ENCODE measurements at places on chromosomes 1 and 21.

DNA sequence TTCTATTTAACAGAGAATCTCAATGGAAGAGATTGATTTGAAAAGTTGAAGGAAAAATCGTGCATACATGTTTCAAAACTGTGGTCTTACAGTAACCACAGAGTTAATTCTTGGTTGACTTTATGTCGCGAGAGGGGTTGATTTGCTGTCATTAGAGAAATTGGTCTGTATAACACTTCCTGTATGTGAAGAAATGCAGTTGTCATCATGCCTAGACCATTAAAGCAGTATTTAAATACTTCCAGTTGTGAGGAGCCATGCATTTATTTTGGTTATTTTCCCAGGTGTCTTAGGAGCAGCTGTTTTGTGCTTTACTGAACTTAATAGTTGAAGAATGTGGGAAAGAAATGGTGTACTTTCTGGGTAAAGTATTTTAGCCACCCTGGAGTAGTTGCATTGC, 76.2 kb downstream of the NFIA start:
- no peak for DNase-seq

- DNase-seq: no peak
Observed at GRCh38 chr1:33338440-33339211, 17.7 kb upstream of the A3GALT2 start.

DNA sequence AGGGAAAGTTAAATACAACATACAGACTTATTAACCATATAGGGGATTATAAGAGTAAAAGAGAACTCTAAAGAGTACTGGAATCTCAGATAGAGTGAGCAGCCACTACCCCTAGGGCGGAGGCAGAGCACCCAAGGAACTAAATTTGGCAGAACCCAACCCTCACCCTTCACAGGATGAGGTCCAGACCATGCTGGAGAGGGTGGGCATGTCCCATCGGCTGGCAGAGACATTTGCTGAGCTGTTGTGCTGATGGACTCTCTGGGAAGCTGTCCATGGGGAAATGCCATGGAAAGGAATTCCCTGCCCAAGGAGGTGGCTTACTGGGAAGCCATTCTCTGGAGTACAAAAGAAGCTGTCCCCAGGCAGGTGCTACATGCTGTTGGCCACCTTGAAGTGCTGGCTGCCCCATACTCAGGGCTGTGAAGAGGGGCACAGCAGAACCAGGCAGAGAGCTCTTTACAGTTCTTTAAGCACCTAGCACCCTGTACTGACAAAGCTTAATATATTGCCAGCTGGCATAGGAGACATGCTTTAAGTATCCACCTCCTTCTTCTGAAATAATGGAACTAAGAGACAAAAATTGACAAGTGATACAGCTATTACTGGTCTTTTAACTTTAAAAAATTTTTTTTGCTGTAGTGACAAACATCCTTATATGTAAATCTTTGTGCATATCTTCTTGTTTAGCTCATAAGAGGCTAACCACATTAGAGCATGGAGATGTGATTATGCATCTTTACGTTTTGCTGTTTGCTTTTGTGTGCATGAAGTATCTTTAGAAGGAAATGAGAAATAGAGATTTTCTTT, 29.6 kb downstream of the TSNAX start:
- no peak for DNase-seq

GRCh38 chr1:84365225-84366221, 32.8 kb upstream of the DNASE2B start:
- DNase-seq: no peak

DNA sequence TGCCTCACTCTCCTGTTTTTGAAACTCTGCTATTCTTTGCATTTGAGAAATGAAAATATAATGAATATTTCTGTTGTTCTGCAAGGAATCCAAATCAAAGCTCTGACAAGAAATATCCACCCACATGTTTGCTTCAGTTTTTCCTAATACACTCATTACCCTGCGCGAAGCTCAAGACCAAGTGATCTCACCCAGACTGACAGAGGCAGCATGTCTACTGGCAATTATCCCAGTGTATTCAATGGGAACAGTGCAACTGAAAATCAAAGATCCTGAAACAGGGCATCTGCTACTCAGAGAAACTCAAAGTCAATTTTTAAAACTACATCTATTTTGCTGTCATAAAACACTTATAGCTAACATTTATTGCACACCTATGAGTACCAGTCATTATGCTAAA, 321.0 kb upstream of the LRRC7 start:
- DNase-seq: no peak

- no peak for DNase-seq
Observed at GRCh38 chr1:94514095-94514727, 27.3 kb downstream of the F3 start.

GRCh38 chr1:217534566-217534965, 96.3 kb downstream of the GPATCH2 start:
- no peak for DNase-seq

- DNase-seq: no peak
Observed at GRCh38 chr1:181347495-181348390, 135.6 kb upstream of the CACNA1E start.

- DNase-seq: no peak
Observed at GRCh38 chr1:244361764-244362473, 89.8 kb downstream of the ADSS2 start.

DNA sequence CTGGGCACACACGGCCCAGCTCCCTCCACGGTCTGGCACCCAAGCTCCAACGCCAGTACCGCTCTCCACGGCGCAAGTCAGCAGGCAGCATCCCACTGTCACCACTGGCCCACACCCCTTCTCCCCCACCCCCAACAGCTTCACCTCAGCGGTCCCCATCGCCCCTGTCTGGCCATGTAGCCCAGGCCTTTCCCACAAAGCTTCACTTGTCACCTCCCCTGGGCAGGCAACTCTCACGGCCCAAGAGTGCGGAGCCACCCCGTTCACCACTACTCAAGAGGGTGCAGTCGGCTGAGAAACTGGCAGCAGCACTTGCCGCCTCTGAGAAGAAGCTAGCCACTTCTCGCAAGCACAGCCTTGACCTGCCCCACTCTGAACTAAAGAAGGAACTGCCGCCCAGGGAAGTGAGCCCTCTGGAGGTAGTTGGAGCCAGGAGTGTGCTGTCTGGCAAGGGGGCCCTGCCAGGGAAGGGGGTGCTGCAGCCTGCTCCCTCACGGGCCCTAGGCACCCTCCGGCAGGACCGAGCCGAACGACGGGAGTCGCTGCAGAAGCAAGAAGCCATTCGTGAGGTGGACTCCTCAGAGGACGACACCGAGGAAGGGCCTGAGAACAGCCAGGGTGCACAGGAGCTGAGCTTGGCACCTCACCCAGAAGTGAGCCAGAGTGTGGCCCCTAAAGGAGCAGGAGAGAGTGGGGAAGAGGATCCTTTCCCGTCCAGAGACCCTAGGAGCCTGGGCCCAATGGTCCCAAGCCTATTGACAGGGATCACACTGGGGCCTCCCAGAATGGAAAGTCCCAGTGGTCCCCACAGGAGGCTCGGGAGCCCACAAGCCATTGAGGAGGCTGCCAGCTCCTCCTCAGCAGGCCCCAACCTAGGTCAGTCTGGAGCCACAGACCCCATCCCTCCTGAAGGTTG, 97.6 kb downstream of the PIK3R3 start:
- DNase-seq: no peak

DNA sequence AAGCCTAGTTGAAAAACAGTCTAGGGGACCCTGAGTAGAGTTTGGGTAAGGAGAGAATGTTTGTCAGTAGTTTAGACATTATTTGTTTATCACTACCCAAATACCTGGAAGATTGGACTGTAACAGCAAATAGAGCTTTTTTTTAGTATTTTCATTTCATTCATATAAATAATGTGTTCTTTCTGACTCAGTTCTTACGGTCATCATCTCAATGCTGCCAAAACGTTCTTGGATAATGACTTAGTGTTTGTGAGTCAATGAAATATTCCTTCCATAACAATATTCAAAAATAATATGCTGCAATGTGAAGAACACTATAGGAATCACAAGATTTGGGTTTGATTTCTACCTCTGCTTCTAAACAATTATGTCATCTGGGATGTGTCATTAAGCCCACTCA, 400.0 kb upstream of the PKN2 start:
- DNase-seq: no peak

DNA sequence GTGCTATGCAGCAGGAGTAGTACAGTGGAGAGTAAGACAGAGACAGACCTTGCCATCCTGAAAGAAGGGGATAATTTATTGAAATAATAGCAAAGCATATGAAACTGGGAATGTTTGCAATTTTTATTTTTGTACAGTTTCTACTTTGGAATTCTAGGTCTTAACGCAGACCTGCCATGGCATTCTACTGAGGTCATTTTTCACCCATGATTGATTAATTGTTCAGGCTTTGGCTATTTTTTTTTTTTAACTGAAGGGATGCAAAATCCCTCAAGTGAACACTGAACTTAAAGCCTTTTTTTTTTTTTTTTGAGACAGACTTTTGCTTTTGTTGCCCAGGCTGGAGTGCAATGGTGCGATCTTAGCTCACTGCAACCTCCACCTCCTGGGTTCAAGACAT, 27.1 kb downstream of the MTF2 start:
- no peak for DNase-seq

DNA sequence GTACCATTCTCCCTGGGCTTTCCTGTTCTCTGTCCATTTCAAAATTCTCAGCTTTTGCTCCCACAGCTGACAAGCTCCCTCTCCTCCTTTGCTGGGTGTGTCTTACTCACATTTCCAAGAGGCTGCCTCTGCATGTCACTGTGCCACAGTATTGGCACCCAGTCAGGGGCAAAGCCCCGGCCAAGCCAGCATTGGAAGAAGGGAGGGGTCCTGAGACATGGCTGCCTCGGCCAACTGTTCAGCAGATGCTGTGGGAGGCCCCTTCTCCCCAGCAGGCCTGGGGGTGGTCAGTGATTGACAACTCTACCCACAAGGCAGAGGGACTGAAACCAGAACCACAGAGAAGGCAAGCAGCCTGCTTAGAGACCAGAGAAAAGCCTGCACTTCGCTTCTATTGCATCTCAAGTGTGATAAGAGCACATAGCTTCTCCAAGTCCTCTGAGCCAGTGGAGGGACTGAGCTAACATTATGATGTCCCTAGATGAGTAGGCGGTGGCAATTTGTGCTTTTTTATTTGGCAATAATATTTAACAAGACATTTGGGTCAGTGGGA, 294.1 kb downstream of the SIPA1L2 start:
- no peak for DNase-seq

GRCh38 chr1:226882631-226883409, 12.4 kb downstream of the PSEN2 start:
- no peak for DNase-seq

DNA sequence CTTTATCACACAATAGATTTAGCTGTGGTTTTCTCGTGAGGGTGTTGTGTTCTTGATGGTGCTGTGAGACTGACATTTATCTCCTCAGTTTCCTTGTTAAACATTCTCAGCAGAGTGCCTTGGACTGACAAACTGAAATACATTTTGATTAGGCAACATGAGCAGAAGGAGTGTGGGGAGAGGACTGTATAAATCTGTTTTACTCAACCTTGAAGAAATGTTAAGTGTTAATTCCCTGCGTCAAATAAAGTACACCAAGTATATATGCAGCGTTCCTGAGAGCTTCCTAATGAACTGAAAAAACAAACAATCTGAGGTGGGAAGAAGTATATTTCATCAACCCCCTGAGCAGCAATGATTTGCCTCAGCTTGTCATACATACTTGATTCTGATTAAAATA, 540.3 kb upstream of the B3GALT2 start:
- no peak for DNase-seq

DNA sequence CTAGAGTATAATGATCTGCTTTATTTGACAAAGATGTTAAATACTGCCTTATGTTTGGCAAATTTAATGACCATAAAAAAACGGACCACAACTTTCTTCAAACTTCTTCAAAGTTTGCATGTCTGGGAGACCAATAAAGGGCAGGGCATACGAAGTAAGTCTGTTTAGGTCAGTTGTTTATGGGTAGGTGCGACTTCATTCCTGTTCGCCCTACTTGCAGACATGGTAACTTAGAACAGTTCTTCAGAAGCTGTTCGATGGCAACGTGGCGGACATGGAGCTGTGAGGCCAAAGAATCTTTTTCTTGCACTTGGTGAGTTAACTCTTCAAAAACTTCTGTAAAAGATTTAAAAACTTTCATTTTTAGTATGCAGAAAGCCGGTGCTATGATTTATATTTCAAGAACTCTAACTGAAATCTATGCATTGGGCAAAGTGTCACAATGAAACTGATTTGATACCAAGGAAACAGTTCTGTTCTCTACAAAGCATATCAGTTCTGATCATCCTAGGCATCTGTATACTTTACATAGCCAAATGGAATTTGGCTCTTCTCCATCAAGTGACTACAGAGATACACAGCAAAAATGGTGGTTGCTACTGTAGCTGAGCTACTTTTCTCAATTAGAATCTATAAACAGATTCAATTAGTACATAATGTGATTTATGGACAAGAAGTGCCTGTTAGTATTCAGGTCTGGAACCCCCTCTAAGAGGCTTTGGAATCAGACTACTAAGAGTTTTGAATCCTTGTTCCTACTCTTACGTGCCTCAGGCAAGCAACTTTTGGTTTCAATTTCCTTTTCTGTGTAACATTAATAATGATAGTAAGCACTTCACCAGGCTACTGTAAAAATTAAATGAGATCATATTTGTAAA, 25.7 kb downstream of the C21orf91 start:
- DNase-seq: no peak

DNA sequence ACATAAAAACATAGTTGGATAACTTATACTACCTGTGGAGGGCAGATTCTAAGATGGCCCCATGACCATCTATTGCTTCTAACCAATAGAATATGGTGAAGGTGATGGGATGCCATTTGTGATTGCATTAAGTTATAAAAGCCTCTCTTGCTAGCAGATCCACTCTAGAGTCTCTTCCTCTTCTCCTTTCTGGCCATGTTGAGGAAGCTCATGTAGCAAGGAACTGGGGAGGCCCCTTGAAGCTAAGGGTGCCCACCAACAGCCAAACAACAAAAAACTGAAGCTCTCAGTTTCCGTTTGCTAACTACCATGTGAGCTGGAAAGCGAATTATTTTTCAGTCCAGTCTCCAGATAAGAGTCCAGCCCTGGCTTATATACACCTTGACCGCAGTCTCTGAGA, 16.0 kb upstream of the AGO1 start:
- DNase-seq: no peak

DNA sequence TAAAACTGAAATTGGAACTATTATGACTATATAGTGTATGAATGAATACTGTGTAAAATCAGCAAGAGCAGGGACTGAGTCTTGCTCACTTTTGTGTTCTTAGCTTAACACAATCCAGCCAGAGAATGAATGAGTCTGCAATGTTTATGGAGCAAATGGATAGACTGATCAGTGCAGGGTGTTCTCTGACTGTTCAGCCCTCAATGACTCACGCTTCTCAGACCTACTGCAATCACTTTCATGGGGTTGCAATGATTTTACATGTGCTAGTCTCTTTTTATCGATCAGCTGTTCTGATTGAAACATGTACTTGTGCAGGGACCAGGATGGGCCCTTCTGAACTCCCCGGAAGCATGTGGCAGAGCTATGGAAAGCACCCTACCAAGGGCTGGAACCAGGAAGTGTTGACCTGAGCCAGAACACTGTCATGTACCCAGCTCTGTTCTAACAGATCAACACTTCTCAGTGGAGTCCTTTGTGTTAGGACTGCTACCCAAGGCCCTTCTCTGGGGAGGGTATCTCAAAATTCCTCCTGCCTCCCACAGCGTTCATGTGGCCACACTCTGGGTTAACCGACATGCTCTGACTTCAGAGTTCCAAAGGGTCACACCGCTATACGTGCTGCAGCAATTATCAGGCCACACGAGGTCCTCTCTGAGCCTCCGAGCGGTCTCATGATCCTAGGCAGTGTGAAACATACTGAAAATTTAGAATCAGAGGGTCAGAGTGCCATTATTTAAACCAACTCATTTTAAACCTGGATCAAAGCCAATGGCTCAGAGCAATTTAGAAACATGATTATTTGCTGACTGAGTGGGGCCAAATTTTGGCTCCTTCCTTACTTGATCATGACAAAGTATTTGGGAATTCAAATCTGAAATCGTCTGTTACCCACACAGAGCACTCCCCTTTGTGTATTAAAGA, 35.2 kb downstream of the GRIK1 start:
- no peak for DNase-seq
